HuH-7 (cell line): ENCODE measurements at places on chromosomes 4 and X.

- DNase-seq: no peak
Observed at GRCh38 chrX:148872161-148872535, 371.7 kb downstream of the AFF2 start.

DNA sequence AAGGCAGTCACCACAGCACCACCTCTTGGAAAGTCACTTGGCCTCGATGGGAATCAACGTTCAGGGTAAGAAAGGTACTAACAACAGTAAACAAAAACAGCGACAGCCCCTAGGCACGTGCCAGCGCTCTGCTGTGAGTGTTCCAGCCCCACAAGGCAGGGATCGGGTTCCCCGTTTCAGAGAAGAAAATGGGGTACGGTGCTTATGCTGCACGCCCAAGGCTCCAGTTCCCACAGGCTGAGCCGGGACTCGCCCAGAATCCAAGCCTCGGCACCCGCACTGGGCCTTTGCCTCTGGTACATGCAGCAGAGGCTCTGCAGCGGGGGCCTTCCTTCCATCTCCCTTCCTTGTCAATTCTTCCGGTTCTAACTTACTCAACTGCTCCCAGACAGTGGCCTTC is 37.3 kb downstream of the WDR1 start:
- no peak for DNase-seq

GRCh38 chrX:39275500-39276068 is 474.3 kb downstream of the MID1IP1 start:
- no peak for DNase-seq

DNA sequence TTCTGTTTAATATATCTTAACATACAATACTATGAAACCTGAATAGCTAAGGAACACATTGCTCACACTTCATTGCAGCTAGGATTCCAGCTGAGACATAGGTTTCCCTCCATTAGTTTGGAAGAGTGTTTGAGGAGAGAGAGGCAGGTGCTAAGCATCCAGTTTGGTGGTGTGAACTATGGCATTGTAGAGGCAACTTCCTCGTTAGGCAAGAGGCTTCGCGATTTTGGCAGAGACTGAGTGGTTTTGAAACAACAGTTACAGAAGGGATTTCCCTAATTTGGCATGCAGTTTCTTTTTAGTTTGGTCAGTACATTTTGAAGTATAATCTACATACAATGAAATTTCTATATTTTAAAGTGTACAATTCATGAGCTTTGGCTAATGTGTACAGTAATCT is 117.1 kb upstream of the BMP3 start:
- no peak for DNase-seq

- DNase-seq: no peak
Observed at GRCh38 chrX:154727418-154727817, 23.5 kb downstream of the GAB3 start.

DNA sequence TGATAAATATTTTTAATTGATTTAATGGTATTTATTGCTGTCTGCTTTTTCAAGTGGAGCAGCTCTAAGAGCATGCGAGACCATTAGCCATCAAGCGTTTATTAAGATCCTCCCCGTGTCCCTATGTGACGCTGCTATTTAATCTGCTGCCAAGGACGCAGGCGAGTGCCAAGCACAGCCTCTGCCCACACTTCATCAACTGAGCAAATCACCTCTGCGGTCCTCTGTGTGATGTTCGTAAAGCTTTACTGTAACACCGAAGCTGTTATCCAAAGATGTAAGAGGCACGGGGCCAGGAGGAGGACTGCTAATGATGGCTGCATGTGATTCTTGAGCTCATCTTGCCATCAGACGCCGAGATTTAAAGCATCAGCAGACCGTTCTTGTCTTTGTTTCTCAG is 79.5 kb downstream of the STOX2 start:
- no peak for DNase-seq

DNA sequence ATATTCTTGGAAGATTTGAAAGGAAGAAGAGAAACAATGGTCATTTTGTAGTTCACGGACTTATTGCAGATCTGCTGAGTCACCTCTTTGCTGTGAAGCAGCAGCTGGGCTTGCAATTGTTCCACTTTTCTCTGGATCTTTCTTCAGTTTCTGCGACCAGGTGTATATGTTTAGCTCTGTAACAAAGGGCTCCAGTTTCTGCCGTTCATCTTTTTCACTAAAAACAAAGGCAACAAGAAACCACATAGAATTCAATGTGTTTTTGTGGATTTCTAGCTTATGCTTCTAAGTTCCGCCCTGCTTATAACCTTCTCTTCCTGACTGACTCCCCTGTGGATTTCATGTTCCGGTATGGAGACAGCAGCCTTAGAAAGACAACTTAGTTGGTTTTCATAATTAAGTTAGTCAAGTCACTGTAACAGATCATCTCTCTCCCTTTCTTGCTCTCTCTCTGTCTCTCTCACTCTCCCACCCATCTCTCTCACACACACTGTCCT is 121.6 kb upstream of the EPHA5 start:
- no peak for DNase-seq

- DNase-seq: no peak
Observed at GRCh38 chr4:99394896-99395295, 40.2 kb downstream of the ADH7 start.

DNA sequence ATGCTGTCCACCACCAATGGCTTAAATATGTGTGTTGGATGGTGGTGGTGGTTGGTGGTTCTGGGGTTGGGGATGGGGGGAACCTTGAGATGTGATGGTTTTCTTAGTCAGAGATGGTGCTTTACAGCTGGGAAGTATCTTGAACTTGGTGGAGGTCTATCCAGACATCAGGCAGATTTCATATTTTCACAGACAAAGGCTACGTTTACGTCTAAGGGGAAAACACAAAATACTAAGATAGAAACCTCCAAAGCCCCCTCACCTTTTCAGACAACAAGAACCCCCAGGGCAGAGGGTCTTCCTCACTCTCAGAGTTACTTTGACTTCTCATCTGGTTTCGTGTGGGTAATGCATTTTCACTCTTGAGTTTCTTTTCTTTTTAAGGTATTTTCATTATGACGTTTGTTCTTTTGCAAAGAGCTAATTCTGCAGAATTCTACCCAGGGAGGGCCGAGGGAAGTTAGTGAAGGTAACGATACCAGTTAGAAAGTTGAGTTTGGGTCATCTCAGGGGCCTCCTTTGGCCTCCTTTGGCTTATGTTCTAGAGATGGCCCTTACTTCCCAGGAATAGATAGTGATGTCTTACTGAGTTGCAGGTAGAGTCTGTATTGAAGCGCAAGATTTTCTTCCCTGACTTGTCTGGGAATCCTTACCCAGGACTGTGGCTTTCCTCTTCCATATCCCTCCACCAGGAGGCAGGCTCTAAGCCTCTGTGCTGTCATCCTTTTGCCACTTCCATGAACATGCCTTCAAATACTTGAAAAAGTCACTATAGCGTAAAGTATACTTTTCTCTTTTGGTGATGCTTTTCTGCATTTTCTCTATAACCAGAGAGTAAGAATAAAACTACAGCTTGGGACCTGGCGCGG is 31.9 kb downstream of the RHOH start:
- peak; percentile 23 for DNase-seq
